ENCODE measurements at places on chromosomes 5 and 9.
A peak's percentile ranks its signal among the peaks of the same experiment; 100 is the strongest.

DNA sequence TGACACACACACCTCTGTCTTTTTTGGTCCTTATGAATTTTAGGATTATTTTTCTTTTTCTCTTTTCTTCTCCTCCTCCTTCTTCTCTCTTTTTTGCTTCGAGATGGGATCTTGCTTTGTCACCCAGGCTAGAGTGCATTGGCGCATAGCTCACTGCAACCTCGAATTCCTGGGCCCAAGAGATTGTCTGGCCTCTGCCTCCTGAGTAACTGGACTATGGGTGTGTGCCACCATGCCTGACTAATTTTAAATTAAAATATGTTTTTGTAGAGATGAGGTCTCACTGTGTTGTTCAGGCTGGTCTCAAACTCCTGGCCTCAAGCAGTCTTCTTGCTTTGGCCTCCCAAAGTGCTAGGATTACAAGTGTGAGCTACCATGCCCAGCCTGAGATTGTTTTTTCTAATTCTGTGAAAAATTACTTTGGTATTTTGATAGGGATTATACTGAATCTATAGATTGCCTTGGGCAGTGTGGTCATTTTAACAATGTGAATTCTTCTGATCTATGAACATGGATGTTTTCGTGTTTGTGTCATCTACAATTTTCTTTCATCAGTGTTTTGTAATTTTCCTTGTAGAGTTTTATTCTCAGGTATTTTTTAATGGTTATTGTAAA lies 7.7 kb downstream of the AHRR start:
- no peak for DNase-seq

DNA sequence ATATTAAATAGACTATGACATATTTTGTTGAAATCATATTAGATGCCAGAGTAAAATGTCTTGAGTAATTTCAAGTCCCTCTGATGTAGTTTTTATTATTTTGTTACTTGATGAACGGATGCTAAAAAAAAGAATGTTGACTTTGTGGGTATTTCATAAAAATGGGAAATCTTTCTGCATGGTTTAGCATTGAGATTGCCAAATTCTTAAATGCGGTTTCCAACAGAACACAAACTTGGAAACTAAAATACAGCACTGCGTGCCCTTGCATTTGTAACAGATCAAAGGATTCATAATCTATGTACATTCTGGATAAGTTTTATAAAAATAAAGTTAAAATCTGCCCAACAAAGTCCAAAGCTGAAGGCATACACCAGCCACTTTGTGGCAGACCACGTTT lies 425.5 kb upstream of the DAB2 start:
- DNase-seq: no peak

DNA sequence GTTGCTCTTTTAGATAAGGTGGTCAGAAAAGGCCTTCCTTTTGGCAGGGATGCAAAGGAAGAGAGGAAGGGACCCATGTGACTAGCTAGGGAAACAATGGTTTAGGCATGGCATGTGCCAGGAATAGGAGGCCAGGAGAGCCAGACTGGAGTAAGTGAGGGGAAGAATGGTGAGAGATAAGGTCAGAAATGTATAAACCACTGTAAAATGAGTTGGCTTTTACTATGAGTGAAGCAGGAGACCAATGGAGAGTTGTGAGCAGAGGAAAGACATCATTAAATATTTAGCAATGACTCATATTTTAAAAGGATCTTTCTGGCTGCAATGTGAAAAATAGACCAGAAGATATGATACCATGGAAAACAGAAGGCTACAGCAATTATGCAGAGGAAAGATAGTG lies 50.9 kb downstream of the AP3B1 start:
- no peak for DNase-seq

GRCh38 chr5:14156650-14157492 lies 13.7 kb downstream of the TRIO start:
- peak; percentile 80 for DNase-seq

DNA sequence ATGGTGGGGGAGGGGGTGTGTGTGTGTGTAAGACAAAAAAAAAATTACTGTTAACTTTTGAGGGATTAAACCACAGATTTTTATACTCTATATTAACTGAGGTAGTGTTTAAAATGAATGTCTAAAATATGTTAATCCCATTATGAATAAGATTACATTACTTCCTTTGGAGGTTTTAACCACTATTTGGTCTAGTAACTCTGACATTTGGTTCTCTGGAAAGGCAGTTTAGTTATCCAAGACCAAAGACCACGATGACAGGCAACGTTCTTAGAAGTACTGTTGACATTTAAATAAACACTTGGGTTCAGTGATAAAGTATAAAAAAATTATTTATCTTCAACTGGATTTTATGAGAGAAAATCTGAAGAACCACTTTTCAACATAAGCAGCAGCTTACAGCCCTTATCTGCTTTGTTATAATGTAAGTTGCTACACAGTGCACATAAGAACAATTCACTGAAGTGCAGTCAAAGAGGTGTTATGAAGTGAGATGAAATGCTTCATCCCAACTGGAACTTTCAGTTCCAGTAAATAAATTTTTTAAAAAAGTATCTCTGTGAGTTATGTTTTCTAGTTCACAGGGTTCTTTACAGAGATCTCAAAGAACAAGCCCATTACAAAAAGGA lies 94.5 kb downstream of the OSMR start:
- no peak for DNase-seq

All from retinal pigment epithelial cell (primary cell).